ENCODE measurements at places on chromosomes 2 and 18. TPM values are rescaled to one million over a fixed set of nuclear protein-coding genes. Genes with fewer than 3 reads are reported as not detected.

The TOGARAM2 gene
- 5.2 TPM for total RNA-seq

The ACMSD gene
- total RNA-seq, result not detected

The CD207 gene
- not detected for total RNA-seq

The KCNJ13 gene
- total RNA-seq, result not detected

The CD8A gene
- 92.1 TPM for total RNA-seq

The ANKMY1 gene
- 89.5 TPM for total RNA-seq

The RNF152 gene
- 0.44 TPM for total RNA-seq

The RASGRP3 gene
- 2.7 TPM for total RNA-seq

The CXCR1 gene
- total RNA-seq, result 0.13 TPM

The MALL gene
- 0.53 TPM for total RNA-seq

The DOK1 gene
- total RNA-seq, result 34.3 TPM

The C2orf42 gene
- 23.3 TPM for total RNA-seq

The CXCR2 gene
- total RNA-seq, result not detected

The DCDC2C gene
- total RNA-seq, result not detected

The HEATR5B gene
- 41.0 TPM for total RNA-seq

The DSG4 gene
- not detected for total RNA-seq

Data from T-cell (primary cell).